Ovary (tissue), 10 donors: ENCODE measurements at places on chromosomes 1 and 21.

DNA sequence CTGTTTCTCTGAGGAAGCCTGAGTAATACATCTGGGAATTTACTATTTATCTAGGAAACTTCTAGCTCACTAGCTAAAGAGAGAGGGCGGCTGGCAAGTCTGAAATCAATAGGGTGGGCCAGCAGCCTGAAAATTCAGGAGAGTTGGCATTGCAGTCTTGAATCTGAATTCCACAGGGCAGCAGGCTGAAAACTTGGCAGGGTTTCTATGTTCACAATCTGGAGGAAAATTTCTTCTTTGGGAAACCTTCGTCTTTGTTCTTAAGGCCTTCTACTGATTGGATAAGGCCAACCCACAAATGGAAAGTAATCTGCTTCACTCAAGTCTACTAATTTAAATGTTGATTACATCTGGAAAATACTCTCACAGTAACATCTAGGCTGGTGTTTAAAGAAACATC is 101.0 kb upstream of the COG2 start:
- no peak for DNase-seq

GRCh38 chr1:32448773-32449456 is 16.0 kb upstream of the ZBTB8B start:
- no peak for DNase-seq

DNA sequence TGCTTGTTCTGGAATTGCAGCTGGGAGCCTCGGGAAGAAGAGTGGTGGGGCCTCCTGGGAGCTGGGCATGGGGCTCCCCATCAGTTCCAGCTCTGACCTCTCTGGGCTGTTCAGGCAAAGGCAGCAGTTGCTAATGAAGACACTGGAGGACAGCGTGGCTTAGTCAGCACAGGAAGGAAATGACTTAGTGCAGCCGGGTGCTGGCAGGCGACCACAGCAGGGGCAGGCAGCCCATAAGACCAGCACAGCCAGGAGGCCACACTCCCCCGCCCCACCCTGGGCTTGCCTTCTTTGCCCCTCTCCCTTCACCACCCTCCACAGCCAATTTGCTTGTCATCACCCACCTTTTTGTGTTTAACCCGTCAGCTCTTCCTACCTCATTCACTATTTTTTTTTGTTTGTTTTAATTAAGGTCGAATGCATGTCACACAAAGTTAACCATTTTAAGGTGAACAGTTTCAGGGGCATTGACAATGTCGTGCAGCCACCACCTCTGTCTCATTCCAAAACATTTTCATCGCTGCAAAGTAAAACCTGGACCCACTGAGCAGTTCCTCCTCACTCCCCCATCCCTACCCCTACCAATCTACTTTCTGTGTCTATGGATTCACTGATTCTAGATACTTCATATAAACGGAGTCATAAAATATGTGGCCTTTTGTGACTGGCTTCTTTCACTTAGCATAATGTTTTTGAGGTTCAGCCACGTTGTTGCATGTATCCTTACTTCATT is 10.9 kb downstream of the OLIG2 start:
- DNase-seq, result no peak

GRCh38 chr1:111483166-111483565 is 9.4 kb downstream of the C1orf162 start:
- no peak for DNase-seq
